ENCODE measurements at places on chromosomes 3 and 15. TPM values are rescaled to one million over a fixed set of nuclear protein-coding genes. Genes with fewer than 3 reads are reported as not detected.

The P2RY14 gene
- total RNA-seq, result under 0.01 TPM

The LAMB2 gene
- total RNA-seq, result 360 TPM

The ZMYND10 gene
- 0.58 TPM for total RNA-seq

The IL17RD gene
- total RNA-seq, result 1.7 TPM

The PLSCR1 gene
- total RNA-seq, result 44.1 TPM
